ENCODE measurements at places on chromosomes 11 and 22.

- DNase-seq, result no peak
- H3K27me3 ChIP-seq, result no peaks in the 10 kb centered on the region
- H3K36me3 ChIP-seq, result no peaks in the 10 kb centered on the region
- peak overlapping the region; percentile 86 for H3K27ac ChIP-seq
- no peak overlapping the region for H3K4me3 ChIP-seq
- no peaks in the 10 kb centered on the region for H3K4me1 ChIP-seq
These were observed 109.4 kb upstream of the ANO1 start for GRCh38 chr11:69968396-69969347.

DNA sequence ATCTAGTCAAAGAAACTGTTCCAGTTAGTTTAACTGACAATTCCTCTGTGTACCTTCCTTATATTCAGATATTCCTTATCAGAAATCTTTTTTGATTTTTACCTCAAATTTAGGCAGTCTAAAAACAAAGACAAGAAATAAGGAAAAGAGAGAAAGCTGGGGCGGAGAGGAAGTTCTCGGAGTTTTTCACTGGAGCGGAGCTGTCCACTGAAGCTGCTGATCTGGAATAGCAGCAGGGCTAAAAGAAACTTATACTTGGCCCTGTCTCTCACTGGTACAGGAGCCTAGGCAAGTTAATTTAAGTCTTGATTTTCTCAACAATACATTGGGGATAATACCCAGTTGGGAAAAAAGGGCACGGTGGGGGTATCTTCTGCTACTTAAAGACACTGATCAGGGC lies 59.2 kb upstream of the CYP2D6 start:
- no peak for DNase-seq
- H3K27ac ChIP-seq, result no peak overlapping the region
- H3K36me3 ChIP-seq, result no peaks in the 10 kb centered on the region
- no peaks in the 10 kb centered on the region for H3K4me1 ChIP-seq

- no peak for DNase-seq
- no peaks in the 10 kb centered on the region for H3K4me1 ChIP-seq
- H3K27me3 ChIP-seq, result no peaks in the 10 kb centered on the region
- H3K27ac ChIP-seq, result no peak overlapping the region
- H3K4me3 ChIP-seq, result no peak overlapping the region
- no peaks in the 10 kb centered on the region for H3K36me3 ChIP-seq
These were observed 2.9 kb downstream of the MMP7 start for GRCh38 chr11:102527684-102528083.

DNA sequence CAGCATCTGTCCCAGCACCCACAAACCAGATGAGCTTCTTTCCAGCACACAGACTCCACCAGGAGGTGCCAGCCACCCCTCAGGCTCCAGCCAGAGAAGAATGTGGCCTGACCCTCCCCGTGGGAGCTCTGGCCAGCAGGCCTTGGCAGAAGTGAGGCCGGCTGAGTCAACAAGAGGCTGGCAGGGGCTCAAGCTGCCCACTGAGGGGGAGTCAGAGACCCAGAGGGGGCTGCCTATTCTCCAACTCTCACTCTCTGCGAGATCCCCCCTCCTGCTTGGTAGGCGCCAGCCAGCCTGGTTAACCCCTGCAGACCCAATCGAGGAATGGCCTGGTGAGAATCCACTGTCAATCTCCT lies 10.6 kb upstream of the CDC42EP1 start:
- no peaks in the 10 kb centered on the region for H3K27me3 ChIP-seq
- no peak for DNase-seq
- no peaks in the 10 kb centered on the region for H3K36me3 ChIP-seq
- H3K4me3 ChIP-seq, result peak overlapping the region; percentile 1
- H3K4me1 ChIP-seq, result peaks cover 32% of the 10 kb centered on the region

DNA sequence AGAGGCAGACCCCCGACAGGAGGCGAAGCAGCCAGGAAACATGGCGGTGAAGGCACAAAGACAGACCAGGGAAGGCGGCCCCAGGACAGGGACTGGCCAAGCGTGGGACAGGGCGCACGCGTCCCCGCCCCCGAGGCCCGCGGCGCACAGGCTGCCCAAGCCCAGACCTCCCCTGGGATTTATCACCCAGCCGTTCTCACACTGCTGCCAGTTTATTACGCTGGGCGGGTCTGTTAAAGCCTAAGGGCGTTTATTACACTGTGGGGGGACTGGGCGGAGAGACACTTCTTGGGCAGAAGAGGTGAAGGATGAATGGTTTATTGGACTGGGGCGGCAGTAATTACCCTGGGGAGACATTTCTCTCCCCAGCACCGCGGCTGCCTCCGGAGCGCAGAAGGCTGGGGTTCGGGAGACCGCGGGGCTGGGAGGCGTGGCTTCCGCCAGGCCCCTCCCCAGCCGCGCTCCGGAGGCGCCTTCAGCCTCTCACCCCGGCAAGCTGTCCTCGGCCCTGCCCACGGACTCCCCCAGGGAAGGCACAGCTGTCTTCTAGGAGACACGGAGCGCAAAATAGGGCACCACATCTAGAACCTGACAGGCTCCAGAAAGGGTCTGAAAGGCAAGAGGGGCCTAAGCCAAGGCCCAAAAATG lies 47.1 kb downstream of the SLC22A12 start:
- no peaks in the 10 kb centered on the region for H3K27me3 ChIP-seq
- DNase-seq, result no peak
- peaks cover 4% of the 10 kb centered on the region for H3K4me1 ChIP-seq
- no peak overlapping the region for H3K27ac ChIP-seq
- H3K4me3 ChIP-seq, result no peak overlapping the region
- peaks cover 23% of the 10 kb centered on the region for H3K36me3 ChIP-seq

- H3K4me3 ChIP-seq, result peak overlapping the region; percentile 98
- no peak for DNase-seq
- H3K27me3 ChIP-seq, result no peaks in the 10 kb centered on the region
- peaks cover 11% of the 10 kb centered on the region for H3K4me1 ChIP-seq
- peaks cover 29% of the 10 kb centered on the region for H3K36me3 ChIP-seq
- peak overlapping the region; percentile 100 for H3K27ac ChIP-seq
These were observed 1.6 kb downstream of the GSTP1 start for GRCh38 chr11:67584881-67585873.

DNA sequence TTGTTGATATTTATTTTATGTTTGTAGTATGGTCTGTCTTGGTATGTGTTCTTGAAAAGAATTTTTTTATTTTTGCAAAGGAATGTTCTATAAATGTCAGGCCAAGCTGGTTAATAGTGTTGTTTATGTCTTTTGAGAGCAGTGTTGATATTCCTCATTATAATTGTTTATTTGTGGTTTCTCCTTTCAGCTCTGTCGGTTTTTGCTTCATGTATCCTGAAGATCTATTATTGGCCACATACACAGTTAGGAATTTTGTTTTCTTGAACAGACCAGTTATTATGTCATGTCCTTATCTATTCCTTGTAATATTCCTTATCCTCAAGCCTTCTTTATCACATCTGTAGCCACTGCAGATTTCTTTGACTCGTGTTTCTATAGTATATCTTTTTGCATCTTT lies 56.5 kb downstream of the PDHX start:
- no peak overlapping the region for H3K4me3 ChIP-seq
- no peak for DNase-seq

DNA sequence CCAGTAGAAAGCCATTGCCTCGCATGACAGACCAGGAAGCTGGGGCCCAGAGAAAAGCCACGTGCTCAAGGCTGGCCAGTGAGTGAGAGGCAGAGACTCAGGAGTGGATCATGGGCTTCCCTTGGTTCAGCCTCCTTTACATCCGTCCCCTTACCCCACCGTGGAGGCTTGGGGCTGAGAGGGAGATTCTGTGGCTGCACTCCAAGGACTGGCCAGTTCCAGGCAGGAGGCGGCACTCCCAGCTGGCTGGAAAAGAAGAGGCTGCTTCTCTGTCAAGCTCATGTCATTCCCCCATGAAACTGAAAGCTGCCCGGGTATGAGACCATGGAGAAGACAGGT lies 6.6 kb upstream of the ASCL2 start:
- no peaks in the 10 kb centered on the region for H3K4me1 ChIP-seq
- no peak for DNase-seq
- H3K36me3 ChIP-seq, result no peaks in the 10 kb centered on the region
- no peak overlapping the region for H3K4me3 ChIP-seq

- no peak overlapping the region for H3K4me3 ChIP-seq
- DNase-seq, result peak; percentile 68
- no peaks in the 10 kb centered on the region for H3K36me3 ChIP-seq
These were observed 65.5 kb upstream of the ARHGAP20 start for GRCh38 chr11:110777775-110778174.

DNA sequence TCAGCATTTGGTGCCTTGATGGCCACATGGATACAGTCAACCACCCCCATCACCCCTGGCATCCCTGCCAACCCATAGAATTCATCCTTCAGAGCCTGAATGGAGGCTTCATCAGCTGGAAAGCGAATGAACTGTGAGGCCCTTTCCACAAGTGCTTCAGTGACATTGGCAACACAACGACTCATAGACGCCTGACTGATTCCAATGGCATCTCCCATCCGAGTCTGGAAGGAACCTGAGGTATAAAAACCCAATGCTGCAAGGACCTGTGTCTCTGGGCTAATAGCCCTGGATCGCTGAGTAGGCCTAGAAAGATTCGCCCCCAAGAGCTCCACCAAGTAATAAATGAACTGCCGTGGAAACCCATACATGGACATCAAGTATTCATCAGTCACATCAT lies 1.3 kb downstream of the HARBI1 start:
- no peak overlapping the region for H3K27ac ChIP-seq
- H3K4me3 ChIP-seq, result no peak overlapping the region
- peaks cover 19% of the 10 kb centered on the region for H3K4me1 ChIP-seq
- no peak for DNase-seq
- peaks cover 7% of the 10 kb centered on the region for H3K36me3 ChIP-seq
- no peaks in the 10 kb centered on the region for H3K27me3 ChIP-seq

DNA sequence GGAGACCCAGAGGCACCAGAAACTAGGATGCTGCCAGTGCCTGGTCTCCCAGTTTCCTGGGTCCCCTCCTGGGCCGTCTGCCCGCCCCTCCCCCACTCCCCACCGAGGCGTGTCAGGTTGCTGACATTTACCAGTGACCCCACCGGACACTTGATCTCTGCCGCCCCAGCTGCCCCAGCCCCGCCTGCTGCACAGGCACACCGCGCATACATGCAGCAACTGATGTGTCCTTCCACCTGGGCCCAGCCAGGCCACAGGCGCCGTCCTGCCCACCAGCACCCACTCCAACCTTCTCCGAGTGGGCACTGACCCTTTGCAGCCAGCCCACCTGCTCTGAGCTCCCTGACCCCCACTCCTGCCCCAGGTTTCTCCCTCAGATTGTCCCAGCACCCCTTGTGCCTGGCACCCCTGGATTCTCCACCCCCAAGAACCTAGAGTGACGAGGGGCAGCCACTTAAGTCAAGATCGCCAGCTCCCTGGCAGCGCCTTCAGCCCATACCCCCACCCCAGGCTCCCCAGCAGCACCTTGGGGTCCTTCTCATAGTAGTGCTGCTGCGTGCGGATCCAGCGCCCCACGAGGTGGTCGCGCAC lies 548 bp downstream of the PYGM start:
- peak; percentile 65 for DNase-seq
- peaks cover 22% of the 10 kb centered on the region for H3K4me1 ChIP-seq
- no peaks in the 10 kb centered on the region for H3K27me3 ChIP-seq
- H3K4me3 ChIP-seq, result peak overlapping the region; percentile 57

GRCh38 chr11:62627713-62628112 lies 5.9 kb upstream of the B3GAT3 start:
- H3K27ac ChIP-seq, result no peak overlapping the region
- H3K4me1 ChIP-seq, result no peaks in the 10 kb centered on the region
- no peaks in the 10 kb centered on the region for H3K27me3 ChIP-seq
- peaks cover 69% of the 10 kb centered on the region for H3K36me3 ChIP-seq
- H3K4me3 ChIP-seq, result no peak overlapping the region

GRCh38 chr11:15179167-15179566 lies 64.4 kb downstream of the INSC start:
- no peaks in the 10 kb centered on the region for H3K36me3 ChIP-seq
- no peak overlapping the region for H3K4me3 ChIP-seq
- H3K27ac ChIP-seq, result peak overlapping the region; percentile 64
- H3K4me1 ChIP-seq, result peaks cover 3% of the 10 kb centered on the region
- no peak for DNase-seq
- no peaks in the 10 kb centered on the region for H3K27me3 ChIP-seq

DNA sequence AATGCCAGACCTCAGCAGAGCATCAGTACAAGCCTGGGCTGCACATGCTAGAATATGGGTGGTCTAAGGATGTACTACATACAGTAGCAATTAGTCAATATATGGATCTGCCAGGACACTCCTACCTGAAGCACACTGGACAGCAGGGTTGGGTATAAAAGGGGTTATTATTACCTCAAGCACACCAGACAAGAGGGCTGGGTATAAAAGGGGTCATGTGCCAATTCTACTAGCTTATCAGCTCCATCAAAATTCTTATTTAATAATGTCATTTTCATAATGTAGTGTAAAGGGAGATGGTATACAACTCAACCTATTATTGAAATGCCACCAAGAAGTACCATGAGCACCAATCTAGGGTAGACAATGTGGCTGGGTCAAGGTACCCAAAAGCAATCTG lies 44.7 kb upstream of the PRODH start:
- no peak overlapping the region for H3K4me3 ChIP-seq
- no peaks in the 10 kb centered on the region for H3K27me3 ChIP-seq
- H3K4me1 ChIP-seq, result no peaks in the 10 kb centered on the region
- no peak overlapping the region for H3K27ac ChIP-seq
- no peak for DNase-seq

GRCh38 chr11:69393178-69393832 lies 88.2 kb upstream of the LINC01488 start:
- no peaks in the 10 kb centered on the region for H3K27me3 ChIP-seq
- no peak overlapping the region for H3K4me3 ChIP-seq
- H3K4me1 ChIP-seq, result no peaks in the 10 kb centered on the region
- no peak overlapping the region for H3K27ac ChIP-seq
- H3K36me3 ChIP-seq, result no peaks in the 10 kb centered on the region
- DNase-seq, result no peak

DNA sequence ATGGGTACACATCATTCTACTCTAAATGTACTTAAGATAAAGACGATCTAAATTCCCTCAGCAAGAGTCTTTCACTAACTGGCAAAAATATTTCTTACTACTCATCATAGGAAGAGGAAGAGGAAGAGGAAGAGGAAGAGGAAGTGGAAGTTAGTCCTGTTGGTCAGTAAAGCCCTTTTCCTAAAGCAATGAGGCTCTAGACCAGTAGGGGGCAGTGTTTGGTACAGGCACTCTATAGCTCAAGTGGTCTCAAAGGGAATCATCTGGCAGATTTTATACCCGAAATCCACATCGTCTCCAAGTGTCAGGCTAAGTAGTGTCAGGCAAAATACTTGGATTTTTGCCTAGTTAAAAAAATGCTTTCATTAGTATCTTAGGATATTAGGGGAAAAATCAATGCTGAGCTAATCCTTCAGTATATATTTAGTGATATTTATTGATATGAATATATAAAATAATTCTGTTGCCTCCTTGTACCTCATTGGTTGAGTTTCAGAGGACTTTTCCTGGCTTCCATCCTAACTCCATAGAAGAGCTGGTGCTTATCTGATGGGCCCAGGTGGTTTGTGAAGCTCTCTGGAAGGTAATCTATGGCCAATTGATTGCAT lies 7.7 kb downstream of the BLID start:
- no peak overlapping the region for H3K4me3 ChIP-seq
- peak overlapping the region; percentile 69 for H3K27ac ChIP-seq
- DNase-seq, result no peak
- no peaks in the 10 kb centered on the region for H3K36me3 ChIP-seq
- peaks cover 32% of the 10 kb centered on the region for H3K4me1 ChIP-seq
- H3K27me3 ChIP-seq, result no peaks in the 10 kb centered on the region

Data from ascending aorta (tissue), 2 donors.